ENCODE measurements at places on chromosomes 5 and 9.

GRCh38 chr9:13144166-13144775 lies 135.2 kb downstream of the MPDZ start:
- no peak for DNase-seq

GRCh38 chr9:87519461-87519860 lies 21.8 kb downstream of the DAPK1 start:
- DNase-seq: no peak

- DNase-seq: peak; percentile 99
Observed at GRCh38 chr5:109409844-109410388, at the start of gene PJA2. Gene PJA2 (minus strand): TSS chr5:109409974. CDS start chr5:109383433, 26,541 bp downstream.

DNA sequence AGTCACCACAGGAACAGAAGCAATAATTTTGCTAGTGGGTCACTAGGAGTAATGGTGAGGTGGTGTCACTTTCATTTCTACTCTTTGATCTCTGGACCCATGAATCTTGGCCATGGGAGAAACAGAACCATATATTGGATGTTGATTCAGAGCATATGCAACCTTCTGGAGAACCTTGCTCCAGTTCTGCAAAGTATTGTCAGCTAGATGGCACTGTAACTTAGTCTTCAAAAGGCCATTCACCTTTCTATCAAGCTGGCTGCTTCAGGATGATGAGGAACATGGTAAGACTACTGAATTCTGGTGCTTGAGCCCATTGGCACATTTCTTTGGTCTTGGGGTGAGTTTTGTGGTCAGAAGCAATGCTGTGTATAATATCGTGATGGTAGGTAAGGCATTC lies 129.1 kb upstream of the FBN2 start:
- DNase-seq: no peak

GRCh38 chr9:27472195-27472594 lies 51.9 kb upstream of the IFNK start:
- DNase-seq: no peak

DNA sequence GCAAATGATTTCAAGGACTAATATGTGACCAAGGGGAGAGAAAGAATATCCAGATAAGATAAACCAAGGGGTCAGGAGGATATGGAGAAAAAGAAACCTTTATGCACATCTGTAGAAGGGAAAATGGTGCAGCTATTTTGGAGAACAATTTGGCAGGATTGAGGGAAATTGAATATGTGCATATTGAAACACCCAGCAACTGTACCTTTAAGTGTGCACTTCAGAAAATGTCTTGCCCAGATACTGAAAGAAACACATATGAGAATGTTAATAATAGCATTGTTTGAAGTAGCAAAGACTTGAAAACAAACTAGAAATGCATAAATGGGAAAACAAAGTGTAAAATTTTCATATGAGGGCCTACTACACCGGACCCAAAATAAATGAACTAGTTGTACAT lies 599.6 kb downstream of the PSAT1 start:
- DNase-seq: no peak

DNA sequence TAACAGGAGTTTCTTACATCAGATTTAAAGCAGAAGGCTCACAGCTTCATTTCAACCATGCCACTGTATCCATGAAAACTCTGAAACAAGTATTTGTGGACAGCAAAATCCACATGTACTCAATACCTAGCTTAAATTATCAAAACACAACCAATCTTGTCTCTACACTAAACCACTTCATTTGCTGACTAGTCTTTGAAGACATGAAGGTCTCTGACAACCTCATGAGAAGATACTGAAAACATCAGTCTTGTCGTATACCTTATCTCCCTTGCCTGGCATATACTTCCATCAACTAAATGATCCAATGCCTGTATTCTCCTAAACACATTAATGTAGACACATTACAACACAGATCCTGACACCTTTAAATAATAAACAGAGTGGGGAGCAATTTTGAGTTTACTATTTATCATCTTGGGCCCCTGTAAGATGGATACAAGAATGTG lies 2.9 kb downstream of the RPS23 start:
- no peak for DNase-seq

- DNase-seq: no peak
Observed at GRCh38 chr9:91035825-91036208, 234.2 kb downstream of the SYK start.

GRCh38 chr5:169153405-169153804 lies 147.5 kb downstream of the SLIT3 start:
- DNase-seq: no peak

DNA sequence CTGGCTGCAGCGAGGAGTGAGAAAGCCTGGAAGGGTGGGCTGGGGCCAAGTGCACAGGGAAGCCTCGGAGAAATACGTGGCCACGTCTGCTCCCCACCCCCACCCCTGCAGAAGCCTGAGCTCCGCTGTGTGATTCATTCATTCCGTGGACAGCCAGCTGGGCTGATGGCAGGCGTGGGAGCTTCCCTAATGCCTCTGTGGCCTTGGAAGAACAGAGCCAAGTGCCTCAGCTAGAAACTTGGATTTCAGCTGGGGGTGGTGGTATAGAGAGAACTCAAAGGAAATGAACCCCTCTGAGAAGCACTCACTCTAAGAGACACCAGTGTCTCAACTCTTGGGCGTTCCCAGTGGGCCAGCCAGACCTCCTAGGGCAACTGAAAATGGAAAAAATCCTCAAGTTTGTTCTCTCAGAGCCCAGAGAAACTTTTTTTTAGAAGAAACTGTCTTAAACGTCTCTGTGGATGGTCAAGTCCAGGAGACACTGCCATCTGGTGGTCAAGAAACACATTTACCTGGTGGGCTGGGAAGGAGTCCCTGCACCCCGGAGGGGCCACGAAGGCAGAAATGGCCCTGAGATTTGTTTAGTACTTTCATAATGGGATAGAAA lies 18.0 kb downstream of the ATOX1 start:
- DNase-seq: peak; percentile 14

DNA sequence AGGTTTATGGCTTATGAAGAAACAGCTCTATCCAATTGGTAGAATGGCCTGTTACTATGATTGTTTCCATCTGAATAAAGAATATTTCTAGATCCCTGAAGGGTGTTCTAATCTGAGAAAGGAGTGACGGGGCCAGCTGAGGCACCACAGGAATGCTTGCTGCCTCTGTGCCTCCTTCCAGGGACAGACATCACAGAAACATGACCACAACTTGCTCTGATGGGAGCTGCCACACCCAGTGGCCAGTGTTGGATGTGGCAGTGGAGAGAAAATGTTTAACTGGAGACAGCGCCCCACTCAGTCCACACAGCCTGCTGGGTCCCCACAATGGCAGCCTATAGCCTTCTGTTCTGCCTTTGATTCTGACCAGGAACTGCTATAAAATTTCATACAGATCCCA lies 38.6 kb upstream of the TESK1 start:
- DNase-seq: no peak

- DNase-seq: no peak
Observed at GRCh38 chr9:69936427-69936826, 107.2 kb upstream of the MAMDC2 start.

DNA sequence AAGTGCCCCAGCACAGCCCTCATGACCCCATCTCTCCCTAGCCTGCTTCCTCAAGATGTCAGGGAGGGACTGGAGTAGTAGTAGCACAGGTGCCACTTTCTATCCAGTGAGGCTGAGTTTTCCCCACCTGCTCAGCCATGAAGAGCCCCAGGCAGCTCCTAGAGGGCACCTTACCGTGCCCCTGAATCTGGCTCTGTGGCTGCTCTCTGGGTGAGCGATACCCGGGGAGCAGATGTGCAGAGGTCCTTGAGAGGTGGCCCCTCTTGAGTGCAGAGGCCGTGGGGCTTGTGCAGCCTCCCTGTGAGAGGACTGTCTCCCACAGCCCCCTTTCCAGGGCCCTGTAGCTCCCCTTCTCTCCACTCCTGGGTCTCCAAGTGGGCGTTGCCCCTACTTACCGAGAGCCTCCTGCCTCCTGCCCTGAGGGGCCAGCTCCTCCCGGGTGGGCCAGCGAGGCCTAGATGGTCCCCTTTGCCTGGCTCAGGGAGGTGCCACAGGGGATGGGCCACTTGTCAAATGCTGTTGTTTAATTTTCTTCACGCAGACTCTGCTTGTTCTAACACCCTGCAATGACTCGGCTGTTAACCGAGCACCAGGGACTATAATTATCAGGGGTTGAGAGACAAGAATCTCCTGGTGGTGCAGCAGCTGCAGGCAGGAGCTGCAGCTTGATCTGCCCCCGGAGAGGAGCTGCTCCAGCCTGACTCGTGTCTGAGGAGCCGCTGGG lies 29.6 kb upstream of the PITX1 start:
- no peak for DNase-seq

- no peak for DNase-seq
Observed at GRCh38 chr9:105338308-105338707, 93.9 kb downstream of the SLC44A1 start.

DNA sequence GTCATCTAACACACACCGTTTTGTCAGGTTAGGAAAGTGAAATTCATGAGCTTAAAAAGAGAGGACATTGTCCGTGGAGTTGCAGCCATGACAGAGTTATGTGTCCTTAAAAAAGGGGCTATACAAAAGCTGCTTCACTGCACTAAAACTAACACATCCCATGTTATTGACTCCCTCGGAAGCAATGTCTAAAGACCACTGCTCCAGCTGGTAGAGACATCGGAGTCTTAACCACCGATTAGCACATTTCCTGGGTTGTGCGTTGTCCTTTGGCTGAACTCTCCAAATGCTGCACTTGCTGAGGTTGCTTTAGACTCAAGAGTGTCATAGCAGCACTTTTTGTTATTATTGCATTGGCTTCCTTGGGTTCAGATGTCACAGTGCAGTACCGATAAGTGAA lies 128.3 kb upstream of the C9orf72 start:
- DNase-seq: no peak

GRCh38 chr9:98222885-98223691 lies 30.7 kb upstream of the CORO2A start:
- DNase-seq: no peak

DNA sequence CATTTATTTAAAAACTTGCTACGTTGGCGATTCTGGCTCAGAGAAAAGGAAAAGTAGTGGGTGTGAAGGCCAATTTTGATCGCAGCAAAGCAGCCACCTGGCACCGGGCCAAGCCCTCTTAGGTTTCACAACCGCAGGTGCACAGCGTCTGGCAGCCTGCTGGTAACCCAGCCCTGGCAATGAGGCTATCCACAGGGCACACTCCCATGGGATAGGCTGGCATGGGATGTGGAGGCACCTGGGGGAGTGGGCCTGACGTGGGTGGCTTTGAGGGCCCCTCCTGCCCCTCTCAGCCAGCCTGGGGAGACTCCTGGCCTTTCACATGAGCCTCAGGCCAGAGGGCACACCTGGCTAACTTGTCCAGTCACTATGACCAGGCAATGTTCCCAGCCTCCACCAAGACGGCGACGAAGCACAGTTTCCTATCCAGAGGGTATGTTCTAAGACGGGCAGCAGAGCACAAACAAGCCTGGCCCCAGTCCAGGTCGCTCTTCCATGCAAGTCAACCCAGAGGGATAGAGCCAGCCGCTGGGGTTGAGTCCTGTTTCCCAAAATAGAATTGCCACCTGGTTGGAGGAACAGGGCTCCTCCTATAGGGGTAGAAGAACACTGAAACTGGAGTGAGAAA lies 19.0 kb downstream of the CMBL start:
- no peak for DNase-seq

Measured in cerebellar nuclear complex (tissue), 1 donor.